ENCODE measurements at places on chromosomes 2 and 18.

DNA sequence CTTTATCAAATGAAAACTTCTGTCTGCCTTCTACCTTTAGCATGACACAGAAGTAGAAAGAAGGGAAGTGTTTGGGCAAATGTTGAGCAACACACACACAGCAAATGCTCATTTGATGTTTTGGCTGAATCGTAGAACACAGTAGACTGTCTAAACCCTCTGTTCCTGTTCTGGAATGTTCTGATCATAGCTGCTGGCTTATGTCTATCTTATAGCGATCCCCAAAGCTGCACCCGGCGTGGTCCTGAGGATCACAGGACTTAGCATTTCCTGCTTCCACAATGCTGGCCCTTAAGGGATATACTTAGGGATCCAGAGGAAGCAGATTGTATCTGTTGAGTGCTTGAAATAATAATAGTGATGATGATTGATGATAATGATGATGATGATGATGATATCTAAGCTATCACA lies 15.2 kb downstream of the GNLY start:
- H3K4me3 ChIP-seq, result no peak overlapping the region
- peaks cover 51% of the 10 kb centered on the region for H3K4me1 ChIP-seq
- H3K27ac ChIP-seq, result peak overlapping the region; percentile 61
- DNase-seq, result peak; percentile 49

DNA sequence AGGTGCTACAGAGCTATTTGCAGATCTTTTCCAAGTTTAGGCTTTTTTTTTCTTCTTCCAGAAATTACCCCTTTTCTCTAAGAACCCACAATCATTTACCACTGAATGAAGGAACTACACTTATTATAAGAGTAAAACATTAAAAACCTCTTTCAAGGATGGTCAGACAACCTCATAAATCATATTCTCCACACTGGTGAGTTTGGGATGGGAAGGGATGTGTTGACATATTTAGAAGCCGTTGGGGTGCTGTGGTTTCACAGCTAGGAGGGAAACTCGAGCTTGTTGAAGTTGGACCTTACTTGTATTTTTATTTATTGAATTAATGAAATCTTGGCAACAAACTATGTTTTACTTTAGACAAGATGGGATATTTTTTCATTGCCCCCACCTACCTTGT lies 289.4 kb upstream of the MEIS1 start:
- peaks cover 6% of the 10 kb centered on the region for H3K4me1 ChIP-seq
- H3K4me3 ChIP-seq, result no peak overlapping the region
- H3K27ac ChIP-seq, result no peak overlapping the region

- no peaks in the 10 kb centered on the region for H3K27me3 ChIP-seq
- H3K4me1 ChIP-seq, result no peaks in the 10 kb centered on the region
- no peak for DNase-seq
- H3K27ac ChIP-seq, result no peak overlapping the region
Measured at GRCh38 chr2:220154304-220154703, 526.9 kb downstream of the SLC4A3 start.

GRCh38 chr2:191660575-191660974 lies 17.4 kb upstream of the NABP1 start:
- DNase-seq, result no peak
- no peak overlapping the region for H3K27ac ChIP-seq

- no peak for DNase-seq
- no peak overlapping the region for H3K4me3 ChIP-seq
- H3K27me3 ChIP-seq, result no peaks in the 10 kb centered on the region
- H3K36me3 ChIP-seq, result no peaks in the 10 kb centered on the region
- peaks cover 4% of the 10 kb centered on the region for H3K4me1 ChIP-seq
Measured at GRCh38 chr18:59760212-59760611, 63.0 kb upstream of the CCBE1 start.

- H3K36me3 ChIP-seq, result no peaks in the 10 kb centered on the region
- H3K27me3 ChIP-seq, result no peaks in the 10 kb centered on the region
- no peak overlapping the region for H3K4me3 ChIP-seq
Measured at GRCh38 chr2:136395582-136395981, 277.6 kb upstream of the CXCR4 start.
